ENCODE measurements at places on chromosomes 13 and 19. TPM values are rescaled to one million over a fixed set of nuclear protein-coding genes. Genes with fewer than 3 reads are reported as not detected.
A peak's percentile ranks its signal among the peaks of the same experiment; 100 is the strongest.

GRCh38 chr13:75160984-75161383 is 321.0 kb downstream of the TBC1D4 start:
- H3K27me3 ChIP-seq, result no peaks in the 10 kb centered on the region
- DNase-seq, result no peak
- H3K4me1 ChIP-seq, result no peaks in the 10 kb centered on the region
- no peaks in the 10 kb centered on the region for H3K36me3 ChIP-seq
- no peak overlapping the region for H3K27ac ChIP-seq

DNA sequence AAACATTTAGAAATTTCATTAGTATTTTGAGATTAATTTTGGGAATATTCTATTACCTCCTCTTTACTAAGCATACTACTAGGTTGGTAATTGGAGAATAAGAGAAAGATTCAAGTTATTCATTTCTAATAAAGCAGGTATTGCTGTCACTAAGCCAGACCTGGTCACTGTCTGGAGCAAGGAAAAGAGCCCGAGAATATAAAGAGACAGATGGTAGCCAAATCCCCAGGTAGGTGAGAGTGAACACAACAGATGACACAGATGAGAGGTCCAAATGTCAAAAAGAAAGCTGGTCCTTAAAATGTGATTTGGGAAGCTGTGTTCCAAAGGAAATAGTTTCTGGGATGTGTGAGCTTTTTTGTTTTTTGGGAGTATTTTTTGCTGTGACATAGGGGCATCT is 128.6 kb downstream of the ZNF100 start:
- H3K4me3 ChIP-seq, result no peak overlapping the region
- no peaks in the 10 kb centered on the region for H3K4me1 ChIP-seq
- H3K27me3 ChIP-seq, result no peaks in the 10 kb centered on the region
- H3K27ac ChIP-seq, result no peak overlapping the region
- no peak for DNase-seq

- H3K27me3 ChIP-seq, result no peaks in the 10 kb centered on the region
- DNase-seq, result no peak
- no peaks in the 10 kb centered on the region for H3K4me1 ChIP-seq
- H3K36me3 ChIP-seq, result no peaks in the 10 kb centered on the region
- no peak overlapping the region for H3K27ac ChIP-seq
Measured at GRCh38 chr19:15050639-15051038, 1.4 kb downstream of the CASP14 start.

DNA sequence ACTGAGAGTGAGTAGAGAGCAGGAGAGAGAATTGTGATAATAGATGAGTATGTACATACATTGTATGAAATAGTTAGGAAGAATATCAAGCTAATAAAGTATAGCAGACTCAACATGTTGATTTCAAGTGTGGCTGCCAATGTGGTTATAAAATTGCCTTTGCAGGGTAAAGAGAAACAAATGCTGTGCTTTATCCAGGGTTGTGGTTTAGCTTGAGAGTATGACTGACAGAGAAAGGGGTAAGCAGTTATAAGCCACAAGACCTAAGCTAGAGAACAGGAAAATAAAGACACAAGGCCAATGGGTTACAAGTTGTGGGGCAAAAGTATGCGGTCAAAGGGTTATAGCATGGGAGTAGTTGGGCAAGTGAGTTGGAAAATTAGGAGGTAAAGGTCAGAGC is 1217.5 kb downstream of the DIAPH3 start:
- H3K36me3 ChIP-seq, result no peaks in the 10 kb centered on the region
- no peak for DNase-seq
- H3K4me3 ChIP-seq, result no peak overlapping the region
- no peak overlapping the region for H3K27ac ChIP-seq
- H3K27me3 ChIP-seq, result no peaks in the 10 kb centered on the region
- no peaks in the 10 kb centered on the region for H3K4me1 ChIP-seq

- H3K27me3 ChIP-seq, result peaks cover 22% of the 10 kb centered on the region
- H3K27ac ChIP-seq, result no peak overlapping the region
- no peaks in the 10 kb centered on the region for H3K36me3 ChIP-seq
- H3K4me3 ChIP-seq, result no peak overlapping the region
- peak; percentile 60 for DNase-seq
Measured at GRCh38 chr19:9939301-9939913, 3.1 kb upstream of the OLFM2 start.

DNA sequence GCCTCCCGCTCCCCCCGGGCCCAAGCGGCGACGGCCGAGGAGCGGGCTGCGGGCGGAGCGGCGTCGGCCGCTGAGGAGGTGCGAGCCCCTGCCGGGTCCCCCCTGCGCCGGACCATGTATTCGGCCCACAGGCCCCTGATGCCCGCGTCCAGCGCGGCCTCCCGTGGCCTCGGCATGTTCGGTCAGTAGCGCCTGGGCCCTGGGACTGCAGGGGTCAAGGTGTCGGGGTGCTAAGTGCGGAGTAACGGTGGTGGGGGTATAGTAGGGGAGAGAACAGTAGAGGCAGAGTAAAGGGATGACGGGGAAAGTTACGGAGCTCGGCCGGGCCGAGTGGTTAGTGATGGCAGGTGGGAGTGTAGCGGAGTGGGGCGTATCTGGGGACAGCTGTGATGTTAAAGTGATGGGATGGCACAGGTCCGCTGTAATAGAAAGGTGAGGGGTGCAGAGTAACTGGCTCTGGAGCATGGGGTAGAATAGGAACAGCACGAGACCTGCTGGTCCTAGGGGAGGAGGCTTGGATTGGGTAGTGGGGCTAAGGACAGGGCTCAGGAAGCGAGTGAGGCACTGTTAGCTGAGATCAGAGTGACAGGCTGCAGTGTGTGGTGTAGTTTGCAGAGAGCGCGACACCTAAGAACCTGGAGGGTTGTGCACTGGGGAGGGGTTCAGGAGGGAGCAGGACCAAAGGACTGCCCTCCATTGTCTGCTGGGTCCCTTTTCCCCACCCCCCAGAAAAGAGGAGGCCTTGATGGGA is 15.7 kb downstream of the CIC start:
- H3K36me3 ChIP-seq, result peaks cover 29% of the 10 kb centered on the region
- H3K4me1 ChIP-seq, result peaks cover 39% of the 10 kb centered on the region
- no peak for DNase-seq
- no peaks in the 10 kb centered on the region for H3K27me3 ChIP-seq
- H3K4me3 ChIP-seq, result peak overlapping the region; percentile 89
- peak overlapping the region; percentile 70 for H3K27ac ChIP-seq

The KASH5 gene
- total RNA-seq, result not detected

The PEG3 gene
- total RNA-seq, result not detected

The IGFL2 gene
- not detected for total RNA-seq

The TTYH1 gene
- total RNA-seq, result not detected

Data from IMR-90 (cell line).